Stimulated activated naive CD8-positive, alpha-beta T cell treated with anti-CD3 and anti-CD28 coated beads, Interleukin-15, amount 100 ng/mL, for 72 hours (primary cell): ENCODE measurements at places on chromosomes 12 and 14.

GRCh38 chr12:55697686-55698085, 10.0 kb downstream of the ITGA7 start:
- DNase-seq = no peak

DNA sequence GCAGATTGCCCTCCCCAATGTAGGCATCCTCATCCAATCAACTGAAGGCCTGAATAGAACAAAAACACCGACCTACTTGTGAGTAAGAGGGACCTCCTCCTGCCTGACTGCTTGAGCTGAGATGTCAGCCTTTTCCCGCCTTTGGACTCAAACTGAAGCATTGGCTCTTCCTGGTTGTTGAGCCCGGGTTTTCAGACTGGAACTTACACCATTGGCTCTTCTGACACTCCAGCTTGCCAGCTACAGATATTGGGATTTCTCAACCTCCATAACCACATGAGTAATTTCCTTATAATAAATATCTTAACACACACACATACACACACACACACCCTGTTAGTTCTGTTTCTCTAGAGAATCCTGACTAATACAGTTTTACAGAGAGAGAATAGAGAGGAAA, 173.4 kb upstream of the NTF3 start:
- DNase-seq = no peak

- no peak for DNase-seq
Observed at GRCh38 chr12:2111826-2112225, 59.0 kb downstream of the CACNA1C start.

DNA sequence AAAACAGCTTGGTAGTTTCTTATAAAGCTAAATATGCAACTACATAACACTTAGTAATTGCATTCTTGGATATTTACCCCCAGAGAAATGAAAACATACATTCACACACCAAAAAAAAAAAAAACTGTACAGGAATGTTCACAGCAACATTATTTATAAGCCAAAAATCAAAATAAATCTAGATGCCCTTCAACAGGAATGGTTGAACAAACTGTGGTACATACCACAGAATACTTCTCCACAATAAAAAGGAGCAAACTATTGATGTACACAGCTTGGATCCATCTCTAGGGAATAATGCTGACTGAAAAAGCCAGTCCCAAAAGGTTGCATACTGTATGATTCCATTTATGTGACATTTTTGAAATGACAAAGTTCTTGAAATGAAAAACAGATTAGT, 62.1 kb upstream of the SLC38A4 start:
- no peak for DNase-seq

GRCh38 chr14:104144453-104144790, 6.0 kb downstream of the KIF26A start:
- no peak for DNase-seq
